ENCODE measurements at places on chromosomes 6 and 20.

- peak; percentile 5 for DNase-seq
These were observed 23.8 kb downstream of the NKX2-2 start for GRCh38 chr20:21490105-21490504.

- DNase-seq = no peak
These were observed 238.9 kb downstream of the TBC1D7 start for GRCh38 chr6:13089296-13089994.

GRCh38 chr6:28985462-28986164 lies 19.5 kb downstream of the ZNF311 start:
- DNase-seq = no peak

DNA sequence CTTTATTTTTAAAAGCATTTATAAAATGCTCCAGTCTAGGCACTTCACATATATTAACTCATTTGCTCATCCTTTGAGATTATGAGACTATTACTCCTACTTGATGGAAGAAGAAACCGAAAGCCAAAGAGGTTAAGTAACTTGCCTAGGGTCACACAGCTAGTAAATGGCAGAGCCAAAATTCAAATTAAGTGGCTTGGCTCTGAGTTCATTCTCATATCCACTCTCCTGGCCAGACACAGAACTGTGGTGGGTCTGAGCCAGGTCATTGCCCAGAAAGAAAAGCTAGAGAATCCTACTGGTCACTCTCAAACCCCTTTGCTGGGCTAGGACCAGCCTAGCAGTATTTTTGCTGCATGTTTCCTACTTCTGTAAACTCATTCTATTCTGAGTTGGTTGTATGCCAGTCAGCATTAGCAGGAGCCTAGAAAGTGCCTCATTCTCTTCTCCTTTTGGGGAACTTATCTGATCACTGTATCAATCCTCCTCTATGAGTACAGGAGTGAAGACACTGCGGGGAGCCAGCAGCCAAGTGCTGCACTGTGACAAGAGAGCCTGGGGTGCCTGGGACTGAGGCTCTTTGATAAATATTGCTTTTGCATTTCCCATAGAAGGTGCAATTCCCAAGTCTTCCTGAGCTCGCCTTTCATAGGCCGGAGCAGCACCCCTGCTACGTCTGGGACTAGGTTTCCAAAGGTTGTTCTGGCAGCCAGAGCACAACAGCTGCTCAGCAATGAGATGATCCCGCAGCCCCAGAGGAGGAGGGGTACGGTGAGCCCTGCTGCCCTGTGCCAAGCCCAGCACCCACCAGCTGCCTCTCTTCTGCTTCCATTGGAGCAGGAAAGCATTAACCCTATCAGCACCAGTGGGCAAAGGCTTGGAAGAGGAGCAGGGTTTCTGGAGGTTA lies 728.3 kb downstream of the MAFB start:
- DNase-seq = no peak

- DNase-seq = no peak
These were observed 93.1 kb downstream of the BMP5 start for GRCh38 chr6:55782275-55782674.

DNA sequence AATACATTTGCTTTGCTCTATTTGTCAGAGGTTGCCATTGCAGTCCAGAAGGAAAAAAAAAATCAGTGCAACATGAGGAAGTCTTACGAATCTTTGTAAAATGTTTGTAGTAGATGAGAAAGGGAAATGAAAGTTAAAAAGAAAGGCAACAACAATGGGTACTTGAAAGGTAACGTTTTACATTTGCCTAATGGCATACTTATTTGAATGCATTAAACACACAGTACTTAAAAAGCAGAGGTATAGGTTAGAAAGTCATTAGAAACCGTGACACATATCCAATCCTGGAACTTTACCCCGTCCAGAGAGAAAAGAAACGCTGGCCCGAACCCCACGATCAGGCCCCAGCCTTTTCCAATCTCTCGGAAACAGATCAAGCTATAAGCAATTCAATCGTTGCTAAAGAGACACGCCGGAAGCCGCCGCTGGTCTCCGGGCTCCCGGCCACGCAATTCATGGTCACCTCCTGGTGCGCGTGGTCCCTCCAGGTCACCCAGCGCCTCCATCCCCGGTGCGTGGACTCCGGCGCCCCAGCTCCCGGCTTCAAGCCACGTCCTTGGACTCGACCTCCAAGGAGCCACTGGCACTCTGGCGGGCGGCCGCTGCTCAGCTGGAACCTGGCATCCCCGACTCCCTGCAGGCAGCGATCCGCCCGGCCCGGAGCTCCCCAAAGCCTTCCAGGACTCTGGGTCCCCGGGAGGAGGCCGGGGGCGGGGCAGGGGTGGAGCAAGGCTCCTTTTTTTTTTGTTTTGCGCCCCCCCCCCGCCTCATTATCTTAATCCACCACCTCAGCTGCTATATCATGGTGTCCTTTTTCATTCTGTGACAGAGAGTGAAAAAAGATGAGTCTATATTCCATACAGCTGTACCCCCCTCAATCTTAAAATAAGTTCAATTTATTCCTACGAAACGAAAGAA lies at the start of gene SLC18B1:
Gene SLC18B1, minus strand, starts transcription at position 687 of the 918 bp plus-strand sequence. Its CDS starts 181 bp downstream, at position 506.
- no peak for DNase-seq

GRCh38 chr6:169583886-169584541 lies 117.8 kb downstream of the WDR27 start:
- DNase-seq = no peak

GRCh38 chr6:87243812-87244211 lies 78.6 kb upstream of the SMIM8 start:
- no peak for DNase-seq

GRCh38 chr20:57539889-57540288 lies 14.9 kb upstream of the CTCFL start:
- DNase-seq = no peak

- no peak for DNase-seq
These were observed 30.8 kb downstream of the BPIFB4 start for GRCh38 chr20:33110147-33110825.

- DNase-seq = no peak
These were observed 16.4 kb downstream of the TBPL1 start for GRCh38 chr6:133969285-133969920.

DNA sequence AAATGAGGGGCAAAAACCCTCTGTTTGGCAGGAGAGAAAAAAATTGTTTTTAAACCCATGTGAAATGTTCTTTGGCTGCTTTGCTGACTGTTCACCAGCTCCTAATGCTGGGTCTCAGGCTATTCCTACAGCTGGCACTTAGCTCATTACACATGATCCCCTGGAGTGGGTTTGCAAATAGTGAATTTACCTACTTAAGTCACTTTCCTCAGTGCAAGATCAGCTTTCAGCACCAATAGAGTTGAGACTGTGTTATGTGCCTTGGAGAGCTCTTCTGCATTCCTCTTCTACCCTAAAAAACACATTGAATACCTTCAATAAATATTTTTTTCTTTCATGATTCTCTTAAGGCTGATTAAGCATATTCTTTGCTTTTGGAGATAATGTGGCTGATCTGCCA lies 58.4 kb upstream of the PRDM1 start:
- DNase-seq = no peak

DNA sequence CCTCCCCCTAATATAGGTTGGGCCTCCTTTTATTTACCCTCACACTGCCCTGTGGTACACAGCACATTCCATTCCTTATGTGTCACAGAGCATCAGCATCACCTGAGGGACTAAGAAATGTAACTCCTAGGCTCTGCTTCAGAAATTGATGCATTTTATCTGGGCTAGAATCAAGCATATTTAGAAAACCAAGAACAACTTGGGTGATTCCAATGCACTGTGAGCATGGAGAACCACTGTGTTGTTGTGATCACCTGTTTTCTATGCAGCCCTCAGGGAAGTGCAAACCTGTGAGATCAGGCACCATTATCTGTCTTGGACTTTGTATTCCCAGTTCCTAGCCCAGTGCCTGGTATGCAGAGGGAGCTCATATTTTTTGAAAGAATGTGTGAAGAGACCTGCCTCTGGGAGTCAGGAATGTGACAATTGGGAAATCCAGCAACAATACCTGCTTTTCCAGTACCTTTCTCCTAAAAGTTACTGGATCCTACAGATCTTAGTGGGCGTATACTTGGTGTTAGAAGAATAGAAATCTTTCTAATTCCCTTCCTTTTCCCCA lies 7.0 kb downstream of the KAT14 start:
- DNase-seq = no peak

DNA sequence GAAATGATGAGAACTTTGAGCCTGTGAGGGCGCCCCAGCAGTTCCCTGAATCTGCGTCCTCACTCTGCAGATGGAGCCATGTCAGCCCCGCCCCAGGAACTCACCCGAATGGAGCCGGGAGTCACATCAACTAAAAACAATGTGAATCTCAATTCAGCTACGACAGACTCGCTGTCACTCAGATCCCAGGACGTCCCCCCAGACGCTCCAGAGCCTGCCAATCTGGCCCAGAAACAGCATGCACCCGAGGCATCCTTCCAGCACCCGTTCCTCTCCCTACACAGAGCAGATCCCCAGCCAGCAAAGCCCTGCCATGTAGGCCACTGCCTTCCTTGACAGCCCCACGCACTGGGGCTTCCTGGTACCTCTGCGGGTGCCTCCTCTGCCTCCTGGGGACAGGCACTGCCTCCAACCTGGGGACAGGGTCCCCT lies 248.0 kb downstream of the TTLL2 start:
- DNase-seq = no peak

GRCh38 chr20:58150772-58151171 lies 77.7 kb downstream of the ANKRD60 start:
- no peak for DNase-seq

DNA sequence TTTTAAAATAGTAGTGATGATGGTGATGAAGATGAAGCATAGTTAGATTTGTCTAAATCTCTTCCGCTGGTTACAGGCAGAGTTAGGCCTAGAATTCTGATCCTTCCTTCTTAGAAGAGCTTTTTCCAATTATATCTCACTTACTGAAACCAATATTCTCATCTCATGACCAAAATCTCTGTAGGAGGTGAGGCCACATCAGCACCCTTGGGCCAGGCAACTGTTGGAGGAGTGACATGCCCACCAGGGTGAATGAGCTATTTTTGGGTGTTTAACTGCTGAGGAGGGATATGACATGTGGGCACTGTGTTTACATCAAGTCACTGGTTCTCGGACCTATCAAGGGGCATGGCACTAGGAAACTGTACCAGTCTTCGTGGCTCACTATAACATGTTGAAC lies 102.2 kb upstream of the SLC24A3 start:
- no peak for DNase-seq
